ENCODE measurements at places on chromosomes 4 and X.

DNA sequence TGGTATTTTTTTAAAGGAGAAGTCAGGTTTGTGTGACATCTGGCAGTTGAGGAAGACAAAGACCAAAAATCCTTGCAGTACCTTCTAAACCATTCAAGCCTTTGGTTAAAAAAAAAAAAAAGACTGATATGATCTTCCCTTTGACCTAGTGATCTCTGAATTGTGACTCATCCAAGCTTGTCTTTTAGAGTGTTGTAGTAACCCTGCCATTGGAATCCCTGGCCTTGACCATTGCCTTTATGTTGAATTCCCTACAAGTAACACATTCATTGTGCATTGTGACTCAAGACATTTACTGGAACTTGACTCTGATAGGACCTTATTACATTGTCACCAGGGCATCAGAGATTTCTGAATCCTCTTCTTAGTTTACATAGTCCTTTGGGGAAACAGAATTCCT is 1469.0 kb downstream of the TECRL start:
- DNase-seq = no peak

DNA sequence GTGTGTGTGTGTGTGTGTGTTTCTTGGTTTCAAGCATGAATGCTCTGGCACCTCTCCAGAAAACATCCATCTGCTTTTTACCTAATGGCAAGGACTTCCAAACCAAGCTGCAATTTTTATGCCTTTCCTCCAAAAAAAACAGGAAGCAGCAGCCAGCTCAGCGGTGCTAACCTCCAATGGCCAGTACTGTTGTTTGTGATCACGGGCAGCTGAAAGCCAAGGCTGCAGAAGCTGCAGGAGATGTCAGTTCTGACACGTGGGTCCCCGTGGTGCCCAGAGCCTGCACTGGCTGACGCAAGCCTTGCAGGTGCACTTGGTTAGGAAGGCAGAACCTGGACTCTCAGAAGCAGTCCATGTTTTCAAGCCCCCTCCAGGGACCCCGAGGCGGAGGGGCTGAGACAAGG is 313.6 kb upstream of the DDX53 start:
- no peak for DNase-seq

GRCh38 chr4:7699031-7699430 is 240.6 kb downstream of the AFAP1 start:
- no peak for DNase-seq

DNA sequence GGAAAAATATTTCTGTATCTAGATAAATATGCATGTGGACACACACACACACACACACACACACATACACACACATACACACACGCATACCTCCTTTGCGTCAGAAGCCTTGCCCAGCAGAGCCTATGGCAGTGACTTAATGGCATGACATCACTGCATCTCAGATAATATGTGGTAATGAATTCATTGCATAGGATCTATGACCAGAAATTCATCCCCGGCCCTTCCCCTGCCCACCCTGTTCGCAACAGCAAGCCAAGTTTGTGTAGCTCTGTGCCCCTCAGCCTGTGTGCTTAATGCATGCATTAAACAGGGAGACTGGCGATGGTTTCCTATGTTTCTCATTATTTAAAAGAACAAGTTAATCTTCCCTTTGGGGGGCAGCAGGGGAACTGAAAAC is 120.7 kb downstream of the NKX6-1 start:
- DNase-seq = no peak

- DNase-seq = no peak
These were observed 67.0 kb upstream of the FAT1 start for GRCh38 chr4:186790630-186791029.

- no peak for DNase-seq
These were observed 576.8 kb upstream of the SMIM31 start for GRCh38 chr4:164177153-164177552.

GRCh38 chr4:87680271-87680670 is 30.2 kb downstream of the DMP1 start:
- DNase-seq = no peak

DNA sequence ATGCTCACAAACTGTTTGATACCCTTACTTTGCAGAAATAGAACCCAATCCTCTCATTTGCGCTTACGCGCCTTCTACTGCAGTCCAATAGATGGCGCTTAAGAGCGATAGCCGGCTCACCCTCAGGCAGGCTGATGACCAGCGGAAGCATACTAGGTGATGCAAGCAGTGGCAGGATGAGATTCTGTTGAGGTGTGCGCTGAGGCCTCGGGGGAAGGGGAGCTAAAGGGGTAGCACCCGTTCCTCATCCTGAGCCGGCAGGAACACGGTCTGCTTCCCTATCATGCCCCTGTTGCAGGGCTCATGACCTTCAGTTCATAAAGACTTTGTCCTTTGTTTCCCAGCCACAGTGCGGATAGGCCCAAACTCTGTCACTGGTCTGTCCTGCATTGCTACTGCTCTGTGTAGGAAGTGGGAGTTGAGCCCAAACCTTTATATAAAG is 628.9 kb downstream of the TLL1 start:
- no peak for DNase-seq

DNA sequence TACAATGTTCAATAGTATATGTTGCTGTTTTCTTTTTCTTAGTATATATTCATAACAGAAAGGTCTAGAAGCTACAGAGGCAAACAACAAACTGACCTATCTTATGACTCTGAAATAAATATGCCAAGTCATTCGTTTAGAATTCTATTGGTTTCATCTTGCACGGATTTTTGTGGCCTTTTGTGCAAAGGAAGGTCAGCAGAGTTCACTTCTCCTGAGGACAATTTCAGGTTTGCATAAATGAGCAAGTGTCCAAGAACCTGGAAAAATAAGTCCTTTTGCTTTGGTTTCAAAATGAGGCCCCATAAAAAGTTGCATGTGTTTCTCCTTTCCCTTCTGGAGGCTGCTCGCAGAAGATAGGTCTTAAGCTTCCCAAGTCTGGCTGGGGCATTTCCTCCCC is 156.9 kb downstream of the APBB2 start:
- DNase-seq = no peak

DNA sequence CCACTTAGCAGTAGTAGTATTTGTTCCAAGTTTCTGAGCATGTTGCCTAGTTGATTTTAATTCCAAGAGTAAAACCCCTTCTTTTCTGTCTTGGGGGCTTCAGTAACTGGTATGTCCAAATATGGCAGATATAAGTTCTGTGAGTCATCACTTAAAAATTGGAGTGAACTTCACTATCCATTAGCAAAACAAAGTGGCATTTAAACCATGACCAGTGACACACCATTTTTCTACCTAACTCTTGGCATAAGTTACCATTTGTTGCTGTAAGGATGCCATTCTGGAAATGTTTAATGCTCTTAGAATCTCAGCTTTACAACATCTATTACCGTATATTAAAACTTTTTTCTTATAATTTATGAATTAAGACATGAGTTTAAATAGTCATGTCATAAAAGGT is 102.0 kb downstream of the CBR4 start:
- DNase-seq = no peak

- no peak for DNase-seq
These were observed 167.6 kb upstream of the ARSJ start for GRCh38 chr4:114146947-114147618.

GRCh38 chr4:56656346-56656643 is 24.8 kb downstream of the HOPX start:
- DNase-seq = no peak

DNA sequence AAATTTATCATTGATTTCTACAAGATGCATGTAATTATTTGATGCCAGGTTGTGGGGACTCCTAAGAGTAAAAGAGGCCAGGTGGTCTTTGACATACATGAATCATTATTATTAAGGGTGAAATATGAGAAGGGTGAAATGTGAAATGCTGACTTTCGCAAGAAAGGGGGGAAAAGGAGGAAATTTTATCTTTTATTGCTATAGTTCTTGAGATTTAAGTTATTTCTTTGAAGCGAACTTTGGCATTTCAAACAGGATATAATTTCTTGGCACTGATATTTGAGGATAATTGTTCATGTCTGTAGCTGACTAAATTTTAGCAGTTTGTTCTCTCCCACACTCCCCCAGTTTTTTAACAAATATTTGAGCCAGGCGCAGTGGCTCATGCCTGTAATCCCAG is 80.1 kb downstream of the TMEM131L start:
- no peak for DNase-seq

DNA sequence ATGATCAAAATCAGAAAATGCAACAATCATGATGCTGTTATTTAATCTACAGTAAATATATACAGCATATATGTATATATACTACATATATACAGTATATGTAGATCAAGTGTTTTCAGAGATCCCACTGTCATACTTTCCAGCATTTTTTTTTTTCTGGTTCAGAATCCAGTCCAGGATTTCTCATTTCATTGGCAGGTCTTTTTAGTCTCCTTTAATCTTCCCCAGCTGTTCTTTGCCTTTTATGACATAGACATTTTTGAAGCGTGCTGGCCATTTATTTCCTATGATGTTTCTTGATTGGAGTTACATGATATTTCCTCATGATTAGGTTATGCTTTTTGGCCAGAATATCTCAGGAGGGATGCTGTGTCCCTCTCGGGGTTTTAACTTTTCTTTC is 92.0 kb upstream of the TLR2 start:
- DNase-seq = no peak

DNA sequence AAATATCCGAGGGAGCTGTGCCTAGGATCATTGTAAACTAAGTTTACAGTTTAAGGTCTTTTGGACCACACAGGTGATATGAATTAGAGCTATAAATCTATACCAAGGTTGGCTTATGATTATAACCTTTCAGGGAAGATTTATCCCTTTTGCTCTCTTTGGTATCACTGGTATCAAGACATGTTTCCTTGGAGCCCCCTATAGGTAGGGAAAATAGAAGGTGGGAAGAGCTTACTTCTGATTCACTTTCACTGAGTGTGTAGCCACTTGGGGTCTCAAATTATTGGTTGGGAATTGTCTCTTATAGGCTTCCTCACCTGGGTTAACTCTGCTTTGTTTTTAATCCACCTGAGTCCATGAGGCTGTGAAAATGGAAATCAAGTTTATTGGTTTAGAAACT is 262.1 kb upstream of the NR3C2 start:
- no peak for DNase-seq

- no peak for DNase-seq
These were observed 24.4 kb upstream of the RP2 start for GRCh38 chrX:46812445-46812844.

- no peak for DNase-seq
These were observed at the start of gene EVC2 for GRCh38 chr4:5708449-5709206. EVC2 (minus strand) TSS chr4:5708559; CDS start chr4:5708513, 46 bp downstream.

DNA sequence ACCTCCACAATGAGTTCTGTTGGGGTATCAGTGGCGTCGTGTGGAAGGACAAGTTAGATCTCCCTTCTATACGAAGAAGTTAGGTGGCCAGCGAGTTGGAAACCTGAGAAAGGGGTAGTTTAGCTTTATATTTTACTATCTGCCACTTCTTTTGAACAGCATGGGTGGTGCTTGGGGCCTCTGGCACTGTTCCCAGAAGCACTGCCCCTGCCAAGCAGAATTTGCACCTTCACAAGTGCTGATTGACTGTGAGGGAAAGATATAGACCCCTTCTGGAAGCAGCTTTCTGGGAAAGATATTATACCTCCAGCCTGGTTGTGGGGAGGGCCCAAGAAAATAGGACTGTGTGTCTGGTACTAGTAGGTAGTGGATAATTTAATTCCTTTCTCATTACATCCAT is 246.9 kb downstream of the FBXO8 start:
- DNase-seq = no peak

DNA sequence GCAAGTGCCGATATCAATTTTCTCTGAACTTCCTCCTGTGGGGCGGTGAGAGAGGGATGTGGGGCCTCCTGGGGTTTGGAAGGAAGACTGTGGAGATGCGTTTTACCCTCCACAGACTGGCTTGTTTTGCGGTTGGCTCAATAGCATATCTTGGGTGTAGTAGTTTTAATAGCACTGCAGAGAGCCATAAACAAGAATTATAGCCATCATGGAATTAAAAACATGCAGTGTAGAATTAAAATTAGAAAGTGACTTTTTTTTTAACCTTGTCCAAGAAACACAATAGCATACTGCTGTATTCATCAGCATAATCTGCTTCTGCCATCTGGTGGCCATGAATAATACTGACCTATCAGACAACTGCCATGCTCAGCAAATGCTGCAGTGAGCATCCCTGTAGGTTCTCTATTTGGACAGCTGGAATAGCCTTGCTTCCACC is 47.3 kb upstream of the SCML1 start:
- DNase-seq = no peak

- no peak for DNase-seq
These were observed 6.5 kb downstream of the PLCXD1 start for GRCh38 chrX:287670-288069.

DNA sequence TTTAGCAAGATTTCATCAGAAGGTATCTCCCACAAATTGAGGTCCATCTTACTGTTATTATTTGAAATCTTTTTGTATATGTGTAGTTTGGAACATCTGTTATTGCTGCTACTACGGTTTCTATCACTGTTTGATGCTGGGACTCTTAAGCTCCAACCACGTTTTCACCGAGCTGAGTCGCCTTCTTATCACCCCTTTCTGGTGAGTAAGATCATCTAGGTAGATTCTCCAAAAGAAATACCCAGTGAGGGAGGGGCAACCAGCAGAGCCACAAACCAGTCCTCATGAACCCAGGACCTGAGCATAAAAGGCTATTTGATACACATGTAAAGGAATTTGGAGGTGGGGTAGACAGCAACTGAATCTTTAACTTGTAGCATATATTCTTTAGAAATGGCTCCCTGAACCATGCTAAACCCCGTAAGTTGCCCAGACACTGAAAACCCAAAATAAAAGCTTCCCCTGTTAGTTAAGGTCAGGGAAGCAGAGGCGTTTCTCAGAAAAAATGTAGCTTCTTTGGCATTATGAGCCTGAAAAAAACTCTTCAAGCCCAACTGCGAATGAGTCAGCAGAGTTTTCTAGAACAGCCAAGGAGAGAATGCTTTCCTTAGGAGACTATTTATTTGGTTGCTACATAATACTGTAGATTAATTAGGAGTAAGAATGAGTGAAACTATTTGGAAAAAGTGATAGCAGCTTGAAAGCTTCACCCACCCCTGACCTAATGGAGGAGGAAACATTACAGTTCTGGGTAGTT is 53.8 kb upstream of the ATXN3L start:
- no peak for DNase-seq

DNA sequence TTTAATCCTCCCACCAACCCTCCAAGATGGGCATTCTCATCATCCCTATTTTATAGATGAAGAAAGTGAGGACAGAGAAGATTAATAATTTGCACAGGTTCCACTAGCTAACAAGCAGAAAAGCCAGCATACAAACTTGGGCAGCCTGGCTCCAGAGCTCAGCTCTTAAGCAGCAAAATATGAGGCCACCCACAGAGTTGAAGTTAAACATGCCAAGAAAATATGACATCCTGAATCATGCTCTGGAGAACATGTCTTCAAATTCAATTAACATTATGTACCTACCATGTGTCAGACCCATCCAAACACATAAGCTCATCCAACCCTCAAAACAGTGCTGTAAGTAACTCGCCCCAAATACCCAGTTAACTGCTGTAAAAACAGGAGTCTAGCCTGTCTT is 33.9 kb downstream of the USP46 start:
- DNase-seq = no peak

- DNase-seq = no peak
These were observed 117.2 kb downstream of the SLIT2 start for GRCh38 chr4:20368926-20369325.

DNA sequence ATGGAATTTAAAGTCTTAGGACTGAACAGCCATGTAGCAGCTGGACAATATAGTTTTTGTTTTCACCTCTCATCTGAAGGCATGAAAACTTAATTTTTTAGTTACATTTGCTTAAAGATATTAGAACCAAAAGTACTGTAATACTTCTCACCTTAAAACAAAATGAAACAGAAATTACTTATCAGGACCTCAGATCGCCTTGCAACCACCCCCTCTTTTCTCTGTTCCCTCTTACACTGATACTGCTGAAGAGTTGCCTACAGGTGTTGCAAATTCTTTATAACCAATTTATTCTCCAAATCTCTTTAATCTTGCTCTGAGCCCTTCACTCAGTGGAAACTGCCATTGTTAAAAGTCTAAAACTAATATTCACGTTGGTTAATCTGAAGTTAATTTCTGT is 145.0 kb downstream of the SPCS3 start:
- DNase-seq = no peak

Measured in effector CD8-positive, alpha-beta T cell (primary cell).